ENCODE measurements at places on chromosomes 7 and 10.

DNA sequence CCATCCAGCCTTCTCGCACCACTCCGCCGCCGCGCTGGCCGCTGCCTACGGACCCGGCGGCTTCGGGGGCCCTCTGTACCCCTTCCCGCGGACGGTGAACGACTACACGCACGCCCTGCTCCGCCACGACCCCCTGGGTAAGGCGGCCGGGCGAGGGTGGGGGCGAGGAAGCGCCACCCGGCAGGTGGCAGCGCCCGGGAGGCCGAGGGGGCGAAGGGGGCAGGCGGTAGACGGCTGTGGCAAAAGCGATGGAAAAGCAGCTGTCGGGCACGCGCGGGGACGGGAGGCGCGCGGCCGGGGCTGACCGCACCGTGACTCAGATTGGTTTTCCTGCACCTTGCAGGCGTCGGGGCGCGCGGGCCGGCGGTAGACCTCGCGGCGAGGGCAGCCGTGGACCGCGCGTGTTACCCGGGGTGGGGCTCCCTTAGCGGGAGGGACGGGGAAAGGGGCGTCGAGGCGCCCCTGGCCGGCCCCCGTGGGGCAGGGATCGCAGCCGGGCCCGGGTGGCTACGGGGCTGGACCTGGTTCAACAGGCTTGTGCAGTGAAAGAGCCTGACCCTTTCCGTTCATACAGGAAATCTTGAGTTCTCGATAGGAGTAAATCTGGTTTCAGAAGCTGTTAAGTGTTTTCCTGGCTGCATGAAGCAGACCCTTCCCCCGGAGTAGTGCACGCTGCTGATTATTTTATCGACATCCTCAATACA lies 608 bp downstream of the HHEX start:
- no peak for DNase-seq

GRCh38 chr7:24907311-24907886 lies 72.6 kb downstream of the OSBPL3 start:
- DNase-seq, result no peak

DNA sequence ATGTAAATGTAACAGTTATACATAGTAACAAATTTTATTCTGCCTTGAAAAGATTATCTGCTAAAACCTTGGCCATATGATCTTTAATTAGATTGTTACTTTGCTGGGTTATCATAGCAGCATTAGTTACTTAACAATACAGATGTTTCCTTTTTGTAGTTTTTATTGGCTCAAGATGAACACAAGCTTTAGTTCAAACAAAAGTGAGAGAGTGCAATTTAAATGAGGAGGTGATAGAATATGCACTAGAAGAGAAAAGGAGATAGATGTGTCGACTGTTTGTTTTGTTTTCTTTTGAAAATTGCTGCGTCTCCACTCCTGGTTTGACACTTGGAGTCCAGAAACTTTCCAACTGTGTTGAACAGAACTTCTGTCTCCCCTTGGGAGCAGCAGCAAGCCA lies 91.4 kb upstream of the CAV2 start:
- no peak for DNase-seq

- DNase-seq, result no peak
Observed at GRCh38 chr7:142872106-142872675, 13.4 kb downstream of the TRPV6 start.

- DNase-seq, result no peak
Observed at GRCh38 chr7:10939237-10939910, 34.3 kb upstream of the PHF14 start.

DNA sequence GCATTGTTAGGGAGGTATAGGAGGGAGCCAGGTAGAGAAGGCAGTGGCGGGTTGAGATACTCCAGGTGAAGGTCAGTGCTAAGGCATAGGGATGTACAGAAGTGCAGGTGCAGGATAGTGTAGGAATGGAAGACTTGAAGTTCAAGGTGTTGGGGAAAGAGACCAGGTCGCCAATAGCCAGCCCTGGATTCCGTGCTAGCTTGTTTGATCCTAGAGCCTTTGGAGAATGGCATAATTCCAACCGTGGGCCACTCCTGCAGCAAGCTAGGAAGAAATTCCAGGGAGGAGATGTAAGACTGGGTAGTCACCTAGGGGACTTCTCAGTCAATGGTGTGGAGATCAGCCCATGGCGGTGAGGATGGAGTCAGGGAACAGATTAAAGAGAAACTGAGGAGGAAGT lies 272.7 kb downstream of the RPS24 start:
- no peak for DNase-seq

- no peak for DNase-seq
Observed at GRCh38 chr7:103148131-103148993, 537 bp downstream of the NAPEPLD start.

DNA sequence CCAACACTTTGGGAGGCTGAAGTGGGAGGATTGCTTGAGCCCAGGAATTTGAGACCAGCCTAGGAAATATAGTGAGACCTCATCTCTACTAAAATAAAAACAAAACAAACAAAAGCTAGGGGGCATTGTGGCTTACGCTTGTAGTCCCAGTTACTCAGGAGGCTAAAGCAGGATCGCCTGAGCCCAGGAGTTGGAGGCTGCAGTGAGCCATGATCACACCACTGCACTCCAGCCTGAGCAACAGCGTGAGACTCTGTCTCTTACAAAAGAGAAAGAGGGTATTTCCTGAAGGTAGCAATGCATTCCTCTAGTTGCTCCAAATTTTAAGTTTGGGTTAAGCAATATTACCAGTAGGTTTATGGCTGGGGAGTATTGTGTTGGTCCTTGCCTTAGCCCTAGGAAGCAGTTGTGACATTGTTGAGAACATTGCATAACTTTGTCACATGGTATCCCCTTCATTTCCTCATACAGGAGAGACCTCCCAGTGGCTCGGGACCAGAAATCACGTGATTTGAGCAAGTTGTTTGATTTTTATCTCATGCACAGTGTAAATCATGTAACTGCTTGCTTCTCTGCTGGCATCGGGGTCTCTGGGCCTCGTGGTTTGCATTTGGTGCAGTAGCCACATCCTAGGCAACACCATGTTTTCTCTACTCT lies 23.3 kb upstream of the SMARCD3 start:
- DNase-seq, result no peak

- no peak for DNase-seq
Observed at GRCh38 chr7:144379776-144380384, 23.6 kb downstream of the NOBOX start.

GRCh38 chr7:137703291-137704010 lies 143.3 kb downstream of the DGKI start:
- DNase-seq, result no peak

- DNase-seq, result no peak
Observed at GRCh38 chr7:41579961-41580935, 122.6 kb downstream of the INHBA start.

DNA sequence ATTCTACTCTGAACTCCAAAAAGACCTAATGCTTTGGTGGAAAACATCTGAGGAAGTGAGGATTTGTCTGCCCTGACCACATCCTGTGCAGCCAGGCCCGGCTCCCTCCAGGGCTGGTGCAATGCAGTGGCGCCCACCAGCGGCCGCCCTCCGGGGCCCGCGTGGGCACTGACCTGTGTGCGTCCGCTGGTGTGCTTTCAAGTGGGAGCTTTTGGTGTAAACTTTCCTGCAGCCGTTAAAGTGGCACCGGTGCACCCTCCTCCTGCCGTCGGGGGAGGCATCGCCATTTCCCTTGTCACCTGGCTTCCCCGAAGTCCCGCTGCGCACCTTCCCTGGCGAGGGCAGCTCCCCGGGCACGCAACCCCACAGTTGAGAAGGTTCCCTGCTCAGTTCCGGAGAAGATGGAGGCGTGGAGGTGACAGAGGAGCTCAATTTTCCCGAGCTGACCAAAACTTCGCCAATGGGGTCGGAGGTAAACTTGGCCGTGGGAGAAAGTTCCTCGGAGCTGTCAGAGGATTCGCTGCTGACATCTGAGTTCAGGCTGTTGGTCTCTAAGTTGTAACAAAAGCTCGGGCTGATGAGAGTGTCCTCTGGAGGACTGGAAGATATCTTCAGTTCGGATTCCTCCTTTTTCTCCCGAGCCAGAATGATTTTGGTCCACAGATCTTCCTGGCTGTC lies 3.4 kb downstream of the KLF6 start:
- DNase-seq, result no peak

DNA sequence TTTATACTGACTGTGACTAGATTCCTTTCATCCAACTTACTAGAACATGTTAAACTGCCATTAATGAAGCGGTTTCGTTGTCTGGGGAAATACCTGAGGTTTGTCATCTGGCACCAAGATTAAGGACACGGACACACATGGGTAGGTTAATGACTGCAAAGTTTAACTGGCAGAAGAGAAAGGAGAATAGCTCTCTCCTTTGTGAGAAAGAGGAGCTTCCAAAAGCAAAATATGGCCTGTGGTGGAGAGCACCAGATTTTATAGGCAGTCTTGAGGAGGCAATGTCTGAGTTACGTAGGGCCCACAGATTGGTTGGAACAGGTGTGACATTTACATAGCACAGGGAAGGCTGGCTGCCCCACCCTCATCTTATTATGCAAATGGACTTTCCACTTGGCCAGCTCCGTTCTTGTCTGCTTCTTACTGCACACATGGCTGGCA lies 1193.0 kb upstream of the CELF2 start:
- DNase-seq, result no peak

DNA sequence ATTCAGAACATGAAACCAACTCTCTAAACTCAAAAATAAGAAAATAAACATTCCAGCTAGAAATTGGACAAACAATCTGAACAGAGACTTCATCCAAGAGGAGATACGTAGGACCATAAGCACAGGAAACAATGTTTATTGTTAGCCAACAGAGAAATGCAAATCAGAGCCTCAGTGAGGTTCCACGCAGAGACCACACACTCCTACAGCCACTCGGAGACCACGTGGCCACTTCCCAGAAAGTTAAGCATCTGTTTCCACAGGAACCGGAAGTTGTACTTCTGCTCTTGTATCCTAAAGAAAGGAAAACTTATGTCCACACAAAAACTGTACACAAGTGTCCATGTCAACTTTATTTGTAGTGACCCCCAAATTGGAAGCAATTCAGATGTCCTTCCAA lies 214.8 kb downstream of the MGMT start:
- DNase-seq, result no peak

- DNase-seq, result no peak
Observed at GRCh38 chr7:99628471-99629465, 12.0 kb downstream of the ZSCAN25 start.

GRCh38 chr10:58063861-58064480 lies 203.7 kb downstream of the IPMK start:
- DNase-seq, result no peak

GRCh38 chr10:3217301-3217700 lies 44.7 kb upstream of the PITRM1 start:
- no peak for DNase-seq

DNA sequence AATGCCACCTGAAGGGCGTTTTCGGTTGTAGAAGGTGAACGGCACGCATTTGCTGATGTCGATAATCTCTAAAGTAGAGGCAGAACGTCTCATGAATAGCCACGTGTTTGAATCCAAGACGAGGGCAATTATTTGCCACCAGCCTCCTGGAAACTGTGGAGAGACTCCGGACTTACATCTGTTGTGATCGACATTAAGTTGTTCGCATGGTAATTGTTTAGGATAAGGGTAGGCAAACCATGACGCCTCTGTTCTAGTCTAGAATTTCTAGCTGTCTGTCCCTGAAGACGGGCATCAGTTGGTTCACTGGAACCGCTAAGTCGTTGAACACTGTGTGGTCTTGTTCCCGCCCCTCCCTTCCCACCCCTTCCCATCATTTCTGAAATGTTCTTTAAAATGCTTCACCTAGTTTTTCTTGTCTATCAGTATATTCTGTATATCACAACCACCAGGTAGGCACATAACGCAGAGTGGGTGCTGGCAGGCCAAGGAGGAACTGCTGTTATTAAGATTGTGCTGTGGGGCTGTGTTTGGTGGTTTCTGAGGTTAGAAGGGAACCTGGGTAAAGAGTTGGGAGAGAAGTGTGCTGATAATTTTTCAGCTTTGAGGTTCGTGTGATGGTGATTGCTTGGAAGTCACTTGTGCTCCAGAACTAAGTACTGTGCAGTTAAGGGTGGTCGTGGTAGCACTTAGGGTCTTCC lies 1.2 kb downstream of the UBE3C start:
- no peak for DNase-seq

GRCh38 chr7:151139791-151140190 lies 27.7 kb downstream of the GBX1 start:
- DNase-seq, result no peak

- DNase-seq, result no peak
Observed at GRCh38 chr7:157337316-157338149, 729 bp downstream of the DNAJB6 start.

DNA sequence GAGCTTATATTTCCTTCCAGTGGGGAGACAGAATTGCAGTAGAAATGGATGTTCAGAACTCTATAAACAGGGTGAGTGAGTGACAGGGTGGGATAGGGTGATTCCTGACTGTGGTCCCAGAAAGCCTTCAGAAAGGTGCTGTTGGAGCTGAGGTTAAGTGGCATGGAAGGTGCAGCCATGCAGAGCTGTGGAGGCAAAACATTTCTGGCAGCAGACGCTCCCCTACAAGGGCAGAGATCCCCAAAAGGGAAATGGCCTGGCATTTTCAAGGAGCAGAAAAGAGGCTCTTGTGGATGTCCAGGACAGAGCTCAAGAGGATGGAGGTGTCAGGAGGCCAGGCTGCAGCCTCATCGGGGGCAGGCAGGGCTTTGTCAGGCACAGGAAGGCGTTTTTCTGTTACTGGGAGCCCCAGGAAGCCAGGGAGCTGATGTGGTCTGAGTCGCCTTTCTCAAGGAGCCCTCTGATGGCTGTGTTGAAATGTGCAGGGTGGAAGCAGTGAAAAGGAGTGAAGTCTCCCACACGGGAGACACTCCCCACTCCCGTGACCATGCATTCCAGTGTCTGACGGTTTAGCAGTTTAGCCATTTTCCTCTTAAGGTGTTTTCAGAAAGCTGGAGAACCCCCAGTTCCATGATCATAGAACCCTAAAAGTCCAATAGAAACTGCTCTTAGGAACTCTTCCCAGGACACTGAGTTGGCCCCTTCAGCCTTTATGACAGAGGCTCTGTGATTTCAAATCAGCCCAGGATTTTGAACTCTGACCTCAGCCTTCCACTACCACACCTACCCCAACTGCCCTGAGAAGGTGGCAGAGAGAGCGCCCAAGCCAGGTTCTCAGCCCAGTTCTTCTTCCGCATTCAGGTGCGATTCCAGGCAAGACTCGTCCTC lies 96.2 kb downstream of the C10orf105 start:
- no peak for DNase-seq

- no peak for DNase-seq
Observed at GRCh38 chr10:93752761-93753160, 5.0 kb upstream of the LGI1 start.

Data from forelimb muscle (tissue), 1 donor.